Stimulated activated CD8-positive, alpha-beta memory T cell treated with anti-CD3 and anti-CD28 coated beads, Interleukin-7, amount 100 ng/mL, for 1 hour (primary cell): ENCODE measurements at places on chromosomes 12 and 14.

GRCh38 chr12:25416516-25416915, 136.6 kb downstream of the LMNTD1 start:
- DNase-seq, result no peak

DNA sequence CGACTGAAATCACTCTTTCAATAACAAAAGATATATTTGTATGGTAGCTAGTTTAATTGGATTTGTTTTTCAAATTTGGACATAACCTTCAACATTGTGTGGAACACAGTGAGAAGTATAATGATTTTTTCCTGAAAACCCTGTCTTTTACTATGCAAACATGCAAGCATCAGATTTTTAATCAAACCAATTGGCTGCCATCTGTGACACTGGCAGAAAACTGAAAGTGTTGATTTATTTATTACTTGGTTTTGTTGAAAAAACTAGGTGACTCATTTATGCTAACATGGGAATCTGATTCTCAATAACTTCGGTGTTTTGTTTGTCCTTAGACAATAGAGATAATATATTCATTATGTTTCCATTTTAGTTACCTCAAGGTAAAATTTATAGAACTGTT, 82.0 kb downstream of the NTS start:
- DNase-seq, result no peak

DNA sequence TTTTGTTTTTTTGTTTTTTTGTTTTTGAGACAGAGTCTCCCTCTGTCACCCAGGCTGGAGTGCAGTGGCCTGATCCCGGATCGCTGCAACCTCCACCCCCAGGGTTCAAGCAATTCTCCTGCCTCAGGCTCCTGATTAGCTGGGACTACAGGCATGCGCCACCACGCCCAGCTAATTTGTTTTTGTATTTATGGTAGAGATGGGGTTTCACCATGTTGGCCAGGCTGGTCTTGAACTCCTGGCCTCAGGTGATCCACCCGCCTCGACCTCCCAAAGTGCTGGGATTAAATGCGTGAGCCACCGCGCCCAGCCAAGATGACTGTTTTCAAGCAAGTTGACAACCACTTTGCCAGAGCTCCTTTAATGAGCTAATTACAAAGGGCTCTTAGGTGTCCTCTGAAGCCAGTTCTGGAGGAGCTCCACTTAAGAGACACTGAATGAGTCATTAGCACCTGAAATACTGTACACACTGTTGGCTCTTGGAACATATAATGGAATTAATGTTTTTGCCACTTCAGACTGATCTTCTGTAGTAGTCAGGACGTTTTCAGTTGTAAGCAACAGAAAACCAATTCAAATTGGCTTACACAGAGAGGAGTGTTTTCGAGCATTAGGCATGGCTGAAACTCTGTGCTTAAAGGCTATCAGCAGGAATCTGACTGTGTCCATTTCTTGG, 55.4 kb upstream of the MED13L start:
- DNase-seq, result no peak

DNA sequence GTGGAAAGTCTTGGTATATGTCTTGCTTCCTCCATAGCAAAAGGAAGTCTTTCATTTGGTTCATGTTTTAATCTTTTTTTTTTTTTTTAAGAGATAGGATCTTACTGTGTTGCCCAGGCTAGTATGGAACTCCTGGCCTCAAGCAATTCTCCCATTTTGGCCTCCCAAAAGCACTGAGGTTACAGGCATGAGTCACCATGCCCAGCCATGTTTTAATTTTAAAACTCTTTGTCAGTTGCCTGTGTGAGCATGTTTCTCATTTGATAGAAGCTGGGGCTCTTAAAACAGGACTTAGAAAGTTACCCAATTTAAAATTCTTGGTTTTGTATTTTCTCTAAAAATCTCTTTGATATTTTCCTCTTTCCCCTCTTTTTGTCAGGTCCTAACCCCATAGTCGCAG, 45.0 kb upstream of the REP15 start:
- no peak for DNase-seq

DNA sequence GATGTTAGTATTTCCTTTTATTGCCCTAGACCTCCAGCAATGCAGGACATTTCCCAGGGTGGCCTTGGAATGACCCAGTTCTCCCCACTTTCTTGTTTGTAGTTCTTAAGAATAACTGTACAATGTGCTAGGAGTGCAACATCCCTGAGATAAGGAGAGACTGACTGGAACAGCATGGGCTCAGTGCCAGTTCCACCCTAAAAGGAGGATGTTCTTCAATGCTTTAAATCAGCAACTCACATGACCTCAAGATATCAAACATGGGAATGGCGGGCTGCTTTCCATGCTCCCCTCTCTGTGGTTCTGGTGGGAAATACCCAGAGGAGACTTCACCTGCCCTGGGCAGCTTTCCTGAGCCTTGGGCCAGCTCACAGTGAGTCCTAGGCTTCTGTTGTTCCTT, 766.9 kb upstream of the FBXO33 start:
- no peak for DNase-seq

GRCh38 chr14:104186575-104186974, 48.2 kb downstream of the KIF26A start:
- no peak for DNase-seq

DNA sequence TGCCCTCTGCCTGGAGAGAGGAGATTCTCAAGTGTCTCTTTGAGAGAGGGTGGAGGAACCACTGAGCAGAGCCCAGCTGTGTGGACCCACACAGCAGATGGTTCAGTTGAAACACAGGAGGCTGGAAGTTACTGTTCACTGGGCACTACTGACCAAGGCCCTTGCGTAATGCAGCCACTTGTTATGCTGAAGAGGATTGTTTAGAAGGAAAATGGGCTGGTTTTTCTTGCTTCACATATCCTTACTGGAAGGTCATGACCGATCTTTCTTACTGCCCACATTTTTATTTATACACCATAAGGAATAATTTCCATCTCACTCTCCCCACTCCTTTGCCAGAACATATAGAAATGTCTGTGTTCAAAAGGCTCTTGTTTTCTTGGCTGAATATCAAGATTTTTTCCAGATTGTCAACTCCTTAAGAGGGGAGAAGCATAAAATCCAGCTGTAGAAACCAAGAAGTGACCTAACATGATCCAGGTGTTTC, 375.1 kb upstream of the DDHD1 start:
- DNase-seq, result no peak

- no peak for DNase-seq
These were observed 8.2 kb downstream of the CHST11 start for GRCh38 chr12:104464899-104465298.

GRCh38 chr14:75395862-75396261, 32.0 kb upstream of the JDP2 start:
- DNase-seq, result no peak

DNA sequence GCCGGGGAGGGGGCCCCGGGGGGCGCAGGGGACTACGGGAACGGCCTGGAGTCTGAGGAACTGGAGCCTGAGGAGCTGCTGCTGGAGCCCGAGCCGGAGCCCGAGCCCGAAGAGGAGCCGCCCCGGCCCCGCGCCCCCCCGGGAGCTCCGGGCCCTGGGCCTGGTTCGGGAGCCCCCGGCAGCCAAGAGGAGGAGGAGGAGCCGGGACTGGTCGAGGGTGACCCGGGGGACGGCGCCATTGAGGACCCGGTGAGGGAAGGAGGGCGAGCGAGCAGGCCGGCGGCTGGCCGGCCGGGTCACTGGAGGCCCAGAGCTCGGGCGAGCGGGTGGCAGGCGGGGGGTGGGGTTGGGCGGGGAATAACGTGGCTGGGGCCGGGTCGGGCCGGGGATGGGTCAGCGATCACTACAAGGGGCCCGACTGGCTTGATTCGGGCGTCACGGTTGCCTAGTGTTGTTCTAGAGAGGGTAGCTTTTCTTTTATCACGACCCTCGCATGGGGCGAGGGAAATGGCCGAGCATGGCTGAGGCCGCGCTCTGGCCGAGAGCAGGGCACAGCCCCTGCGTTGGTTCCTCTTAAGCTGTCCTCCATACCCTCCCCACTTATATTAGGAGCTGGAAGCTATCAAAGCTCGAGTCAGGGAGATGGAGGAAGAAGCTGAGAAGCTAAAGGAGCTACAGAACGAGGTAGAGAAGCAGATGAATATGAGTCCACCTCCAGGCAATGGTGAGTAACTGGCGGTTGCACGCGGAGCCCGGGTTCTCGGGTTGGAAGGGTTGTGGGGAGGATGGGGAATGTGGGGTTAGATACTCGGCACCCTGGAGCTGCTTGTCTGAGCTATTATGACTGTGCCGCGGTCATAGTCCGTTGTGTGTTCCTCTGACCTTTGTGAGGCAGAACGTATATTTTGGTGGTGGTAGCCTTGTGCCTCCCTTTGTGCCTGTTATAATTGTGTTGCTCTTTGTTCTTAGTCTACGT, 603 bp downstream of the PABPN1 start:
- no peak for DNase-seq

- no peak for DNase-seq
These were observed 1211.4 kb downstream of the VRK1 start for GRCh38 chr14:98008381-98009113.

DNA sequence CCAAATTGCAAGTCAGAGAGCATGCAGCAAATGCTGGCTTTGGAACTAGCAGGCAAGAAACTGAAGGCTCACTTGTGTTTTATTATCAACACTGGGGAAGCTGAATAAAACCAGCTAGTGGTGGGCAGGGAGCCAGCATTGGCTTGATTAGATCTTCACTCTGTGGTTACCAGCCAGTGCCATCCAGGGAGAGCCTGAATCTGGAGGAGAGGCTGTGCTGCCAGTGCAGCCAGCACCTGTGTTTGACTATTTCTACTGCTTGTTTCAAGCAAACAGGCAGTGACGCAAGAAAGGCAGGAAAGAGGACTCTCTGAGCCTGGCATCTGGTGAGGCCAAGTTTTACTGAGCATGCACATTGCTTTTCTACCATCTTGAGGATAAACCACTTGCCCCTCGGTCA, 247.0 kb downstream of the PHLDA1 start:
- no peak for DNase-seq

DNA sequence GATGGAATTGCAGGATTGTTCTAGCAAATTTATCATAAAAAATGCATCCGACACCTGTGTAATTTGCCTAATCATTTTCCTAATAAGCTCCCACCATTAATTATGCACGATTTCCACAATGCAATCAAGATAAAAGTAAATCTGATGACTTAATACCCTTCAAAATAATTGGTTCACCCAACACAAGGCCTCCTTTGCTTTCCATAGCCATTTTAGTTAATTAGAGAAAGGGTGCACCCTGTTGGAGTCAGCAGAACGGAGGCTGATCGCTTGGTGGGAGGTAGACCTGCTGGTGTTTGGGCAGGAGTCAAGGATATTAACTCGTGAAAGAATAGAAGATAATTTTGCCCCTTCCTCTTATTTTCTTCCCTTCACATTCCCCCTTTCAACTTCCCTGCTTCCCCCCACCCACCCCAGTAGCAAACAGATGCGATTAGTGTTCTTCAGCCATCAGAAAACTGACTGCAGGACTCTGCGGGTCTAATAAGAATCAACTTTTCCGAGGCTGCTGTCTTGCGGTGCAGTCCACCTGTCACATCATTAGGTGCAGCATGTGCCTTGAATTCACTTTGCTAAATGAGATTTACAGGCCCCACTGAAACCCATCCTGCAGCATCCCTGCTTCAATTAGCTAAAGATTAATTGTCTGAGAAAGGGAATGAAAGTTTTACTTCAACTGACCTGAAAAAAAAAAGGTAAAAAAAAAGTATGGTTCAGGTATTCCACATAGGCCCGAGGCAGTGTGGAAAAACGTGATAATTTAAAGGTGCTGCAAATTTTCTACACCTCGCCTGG, 553.7 kb upstream of the LMO3 start:
- DNase-seq, result no peak

DNA sequence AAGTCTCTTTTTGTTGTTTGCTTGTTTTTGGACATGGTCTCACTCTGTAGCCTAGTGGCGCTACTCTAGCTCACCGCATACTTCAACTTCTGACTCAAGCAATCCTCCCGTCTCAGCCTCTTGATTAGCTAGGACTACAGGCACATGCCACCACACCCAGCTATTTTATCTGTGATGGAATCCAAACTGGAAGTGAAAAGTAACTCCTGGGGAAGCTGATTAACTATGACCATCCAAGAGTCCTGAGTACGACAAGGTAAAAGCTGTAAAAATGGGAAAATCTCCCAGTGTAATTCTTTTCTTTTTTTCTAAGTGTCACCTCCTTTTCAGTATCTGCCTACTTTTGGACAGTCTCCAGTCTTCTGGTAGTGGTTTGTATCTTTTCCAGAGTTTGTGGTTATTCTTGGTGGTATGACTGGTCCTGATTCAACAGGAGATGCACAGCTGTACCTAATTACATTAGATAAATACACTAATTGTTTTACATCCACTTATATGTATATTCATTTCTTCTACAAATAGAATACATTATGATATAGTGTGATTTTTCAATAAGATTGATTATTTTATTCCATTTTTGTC, 97.8 kb downstream of the SLC6A15 start:
- no peak for DNase-seq

- no peak for DNase-seq
These were observed 15.8 kb downstream of the NOC4L start for GRCh38 chr12:132160016-132160415.

DNA sequence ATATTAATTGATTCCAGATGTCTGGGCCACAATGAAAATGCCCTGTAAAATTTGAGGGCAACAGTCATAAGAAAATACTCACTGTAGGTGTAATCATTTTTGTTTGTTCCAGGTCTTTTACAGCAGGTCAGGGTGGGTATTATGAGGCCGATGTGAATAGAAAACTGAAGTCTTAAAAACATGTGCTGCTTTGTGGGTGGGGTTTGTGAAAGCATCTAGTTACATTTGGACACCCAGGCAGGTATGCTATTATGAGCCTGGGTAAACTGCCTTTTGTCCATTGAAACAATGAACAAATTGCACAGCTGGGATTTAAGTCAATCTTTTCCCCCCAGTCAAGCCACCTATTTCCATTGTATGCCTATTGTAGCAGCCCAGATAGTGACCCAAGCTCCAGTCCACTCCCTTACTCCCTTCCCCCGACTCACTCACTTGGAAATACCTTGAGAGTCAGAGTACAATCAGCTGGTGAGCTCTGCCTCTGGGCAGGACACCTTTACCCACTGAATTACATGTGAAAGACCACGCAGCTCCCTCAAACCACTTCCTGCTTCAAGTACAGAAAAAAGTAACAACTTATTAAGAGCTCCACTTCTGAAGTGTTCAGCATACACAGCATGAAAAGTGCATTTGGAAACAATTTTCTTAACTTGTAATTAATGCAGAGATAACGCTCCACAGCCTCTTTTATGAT, 1.8 kb downstream of the IGF1 start:
- DNase-seq, result no peak

DNA sequence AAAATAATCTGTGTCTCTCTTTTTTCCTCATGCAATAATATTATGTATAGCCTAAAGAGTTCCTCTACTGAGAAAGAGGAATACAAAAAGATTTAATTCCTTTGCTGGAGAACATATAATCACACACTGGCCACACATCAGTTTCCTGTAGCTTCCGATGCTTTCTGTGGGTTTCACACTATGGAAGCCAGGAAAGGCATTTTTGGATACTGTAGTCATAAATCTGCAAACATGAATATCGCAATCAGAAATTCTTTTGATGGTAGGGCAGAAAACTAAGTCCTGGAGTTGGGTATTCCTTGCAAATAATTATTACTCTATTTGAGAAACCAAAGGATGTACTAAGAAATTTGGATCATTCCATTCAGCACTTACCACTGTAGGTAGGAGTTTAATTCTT, 260.0 kb downstream of the ACSS3 start:
- no peak for DNase-seq

DNA sequence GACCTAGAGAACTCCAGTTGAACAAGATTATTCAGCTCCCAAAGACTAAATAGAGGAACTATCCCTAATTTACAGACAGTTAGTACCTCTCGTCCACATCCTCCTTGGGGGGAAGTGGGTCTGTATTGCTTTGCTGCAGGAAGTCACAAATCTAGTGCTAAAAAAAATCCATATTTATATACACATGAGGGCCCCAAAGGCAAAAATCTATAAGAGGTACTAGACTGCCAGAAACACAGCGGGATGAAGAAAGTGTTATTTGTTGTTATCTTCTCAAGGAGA, 190.1 kb downstream of the TTC8 start:
- DNase-seq, result no peak
